HCT116 (cell line): ENCODE measurements at places on chromosomes 7 and 10. TPM values are rescaled to one million over a fixed set of nuclear protein-coding genes. Genes with fewer than 3 reads are reported as not detected.

DNA sequence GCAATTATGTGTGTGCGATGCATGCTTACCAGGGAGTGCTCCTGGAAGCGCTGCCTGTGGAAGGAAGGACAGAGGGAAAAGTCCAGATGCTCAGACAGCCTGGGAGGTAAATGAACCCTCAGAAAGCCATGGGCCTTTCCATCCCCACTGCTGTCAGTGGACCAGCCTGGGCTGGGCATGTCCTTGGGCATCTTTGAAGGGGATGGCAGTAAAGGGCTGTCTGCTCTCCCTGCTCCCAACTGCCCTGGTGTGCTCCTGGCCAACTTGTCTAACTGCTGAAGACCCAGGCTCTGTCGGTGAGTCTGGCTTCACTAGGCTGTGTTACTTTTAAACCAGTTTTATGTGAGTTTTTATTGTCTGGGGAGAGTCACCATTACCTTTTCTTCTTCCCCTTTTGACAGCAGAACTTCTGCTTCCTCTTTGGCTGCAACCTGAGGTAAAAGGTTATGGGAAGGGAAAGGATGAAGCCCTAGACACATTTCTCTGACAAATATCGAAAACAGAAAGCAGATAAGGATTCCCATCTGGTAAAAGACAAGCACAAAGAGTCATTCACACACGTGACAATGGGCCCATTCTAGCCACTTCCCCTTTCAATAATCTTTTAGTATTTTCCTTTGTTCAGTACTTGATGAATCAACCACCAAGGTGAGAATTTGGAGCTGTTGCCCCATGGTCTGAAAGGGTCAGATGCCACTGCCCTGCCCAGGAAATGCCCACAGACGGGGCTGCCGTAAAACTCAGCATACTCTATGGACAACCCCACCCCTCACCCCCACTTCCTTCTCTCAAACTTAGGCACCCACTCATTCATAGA lies 27.6 kb upstream of the PIK3AP1 start:
- no peaks in the 10 kb centered on the region for H3K4me1 ChIP-seq
- H3K36me3 ChIP-seq = no peaks in the 10 kb centered on the region
- H3K27ac ChIP-seq = no peak overlapping the region
- no peak overlapping the region for H3K4me3 ChIP-seq
- DNase-seq = no peak
- no peaks in the 10 kb centered on the region for H3K27me3 ChIP-seq

GRCh38 chr10:99170116-99170675 lies 65.5 kb downstream of the HPSE2 start:
- peaks cover 43% of the 10 kb centered on the region for H3K27me3 ChIP-seq
- no peak for DNase-seq
- H3K36me3 ChIP-seq = no peaks in the 10 kb centered on the region
- no peak overlapping the region for H3K4me3 ChIP-seq
- no peak overlapping the region for H3K27ac ChIP-seq

CCDC172 gene
- not detected for total RNA-seq

LRRC61 gene
- 12.0 TPM for total RNA-seq

DNA sequence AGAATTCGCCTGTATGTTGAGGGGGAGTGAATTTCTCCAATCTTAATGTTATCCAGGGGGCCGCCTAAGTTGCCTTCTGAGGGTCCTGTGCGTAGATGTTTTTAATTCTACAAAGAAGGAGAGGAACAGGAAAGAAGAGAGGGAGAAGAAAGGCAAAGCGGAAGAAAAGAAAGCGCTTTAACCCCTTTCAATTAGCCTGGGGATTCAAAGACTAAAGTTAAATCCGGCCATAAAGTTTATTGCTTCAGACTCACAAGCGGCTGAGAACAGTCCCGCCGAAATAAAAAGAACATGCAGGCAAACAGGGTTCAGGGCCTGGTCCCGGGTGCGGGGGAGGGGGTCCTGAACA lies 4.5 kb downstream of the HOXA5 start:
- no peak overlapping the region for H3K27ac ChIP-seq
- peaks cover 3% of the 10 kb centered on the region; the same call in 1 of the 2 replicates for H3K36me3 ChIP-seq
- DNase-seq = no peak
- H3K4me1 ChIP-seq = peaks cover 45% of the 10 kb centered on the region
- H3K27me3 ChIP-seq = no peaks in the 10 kb centered on the region
- H3K4me3 ChIP-seq = no peak overlapping the region

GRCh38 chr10:3350617-3351258 lies 178.2 kb upstream of the PITRM1 start:
- H3K27me3 ChIP-seq = peaks cover 8% of the 10 kb centered on the region; the same call in 1 of the 2 replicates
- no peak for DNase-seq
- H3K4me1 ChIP-seq = no peaks in the 10 kb centered on the region
- H3K4me3 ChIP-seq = no peak overlapping the region
- no peaks in the 10 kb centered on the region for H3K36me3 ChIP-seq

- no peaks in the 10 kb centered on the region for H3K4me1 ChIP-seq
- no peaks in the 10 kb centered on the region for H3K36me3 ChIP-seq
- DNase-seq = no peak
- no peaks in the 10 kb centered on the region for H3K27me3 ChIP-seq
- no peak overlapping the region for H3K27ac ChIP-seq
- H3K4me3 ChIP-seq = no peak overlapping the region
Measured at GRCh38 chr7:81529785-81530184, 240.1 kb downstream of the HGF start.

PTN gene
- not detected for total RNA-seq

AGR2 gene
- total RNA-seq = 0.93 TPM

CPN1 gene
- total RNA-seq = 0.12 TPM

EGR2 gene
- total RNA-seq = 2.3 TPM

CPVL gene
- 10.3 TPM for total RNA-seq

DNA sequence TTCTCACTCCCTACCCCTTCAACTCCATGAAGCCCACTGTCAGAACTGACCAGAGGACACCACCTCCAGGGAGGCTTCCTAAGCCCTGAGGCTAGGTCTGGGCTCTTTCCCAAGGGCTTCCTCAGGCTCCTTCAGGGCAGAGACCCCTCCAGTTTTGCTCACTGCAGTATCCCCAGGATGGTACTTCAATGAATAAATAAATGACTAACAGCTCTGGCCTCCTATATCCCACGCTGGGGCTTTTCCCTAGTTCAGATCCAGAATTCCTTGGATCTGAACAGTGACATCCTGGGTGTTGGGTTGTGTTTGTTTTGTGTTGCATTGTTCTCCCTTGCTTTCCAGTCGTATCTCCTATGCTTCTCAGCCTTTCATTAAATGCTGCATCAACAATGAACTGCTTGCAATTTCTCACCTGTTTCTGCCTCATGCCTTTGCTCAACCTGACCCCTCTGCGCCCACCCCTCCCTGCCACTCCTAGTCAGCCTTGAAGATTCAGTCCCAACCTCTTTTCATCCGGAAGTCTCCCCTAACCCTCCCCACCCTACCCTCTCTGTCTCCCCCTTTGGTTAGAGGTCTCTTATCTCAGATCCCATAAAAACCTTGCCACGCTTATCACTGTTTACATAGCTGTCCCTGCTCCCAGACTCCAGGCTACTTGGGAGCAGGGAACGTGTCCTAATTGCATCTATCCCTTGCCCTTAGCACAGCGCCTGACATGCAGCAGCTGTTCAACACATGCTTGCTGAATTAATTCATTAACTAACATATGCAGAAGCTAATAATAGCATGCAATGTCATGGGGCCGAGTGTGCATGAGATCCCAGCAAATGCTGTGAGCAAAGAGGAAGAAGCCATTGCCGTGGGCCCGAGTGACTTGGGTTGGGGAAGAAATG lies 41.7 kb downstream of the PPP1R3C start:
- H3K36me3 ChIP-seq = no peaks in the 10 kb centered on the region
- DNase-seq = no peak
- H3K27ac ChIP-seq = no peak overlapping the region
- peaks cover 9% of the 10 kb centered on the region; the same call in 1 of the 2 replicates for H3K4me1 ChIP-seq
- no peak overlapping the region for H3K4me3 ChIP-seq

- no peaks in the 10 kb centered on the region for H3K27me3 ChIP-seq
- no peaks in the 10 kb centered on the region for H3K36me3 ChIP-seq
- H3K4me1 ChIP-seq = no peaks in the 10 kb centered on the region
Measured at GRCh38 chr7:1853986-1854865, 184.1 kb downstream of the ELFN1 start.

COL1A2 gene
- 3.0 TPM for total RNA-seq

NUTM2A gene
- total RNA-seq = 0.59 TPM

DNAJC12 gene
- total RNA-seq = 4.3 TPM
